ENCODE measurements at places on chromosomes 12 and 14.

GRCh38 chr14:69624136-69624535 lies 12.7 kb downstream of the SUSD6 start:
- ATAC-seq: no peak

DNA sequence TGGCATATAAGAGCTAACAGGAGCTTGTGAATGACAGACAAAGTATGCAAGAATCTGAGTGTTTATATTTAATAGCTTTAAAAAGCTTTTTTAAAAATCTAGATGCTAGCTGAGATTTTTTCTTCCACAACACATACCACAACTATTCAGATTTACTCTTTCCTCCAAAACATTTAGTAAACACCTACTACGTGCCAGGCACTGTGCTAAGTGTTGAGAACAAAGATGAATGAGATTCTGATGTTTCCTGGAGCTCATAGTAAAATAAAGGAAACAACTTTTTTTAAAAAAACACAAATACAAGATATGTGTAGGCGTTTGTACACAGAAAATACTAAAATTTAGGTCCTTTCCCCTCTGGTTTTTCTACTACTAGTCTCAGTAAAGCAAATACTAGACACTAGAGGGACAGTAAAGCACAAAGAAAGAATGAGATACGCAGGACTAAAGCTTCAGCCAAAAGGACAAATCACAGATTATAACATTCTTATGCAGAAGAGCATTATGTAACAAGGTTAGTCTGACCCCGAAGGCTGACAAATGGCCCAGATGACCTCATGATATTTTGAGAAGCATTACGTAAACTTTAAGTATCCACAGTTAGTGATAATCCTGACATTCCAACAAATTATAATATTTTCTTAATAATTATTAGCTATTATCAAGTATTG lies 78.6 kb upstream of the PAWR start:
- ATAC-seq: no peak

DNA sequence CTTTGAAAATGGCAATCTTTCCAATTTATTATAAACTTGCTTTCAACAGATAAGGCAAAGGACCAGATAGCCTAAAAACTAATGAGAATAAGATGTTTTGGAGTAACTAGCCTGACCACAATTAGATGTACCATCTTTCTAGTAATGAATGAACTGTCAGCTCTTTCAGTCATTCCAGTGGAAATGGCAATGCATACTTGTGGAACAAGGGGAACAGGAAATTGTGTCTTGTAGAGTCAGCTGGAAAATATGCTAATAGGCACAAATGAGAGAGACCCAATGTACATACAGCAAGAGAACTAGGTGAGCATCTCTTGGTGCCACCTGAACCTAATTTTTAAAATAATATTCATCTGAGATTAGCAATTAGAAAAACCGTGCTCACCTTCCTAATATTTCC lies 76.1 kb upstream of the GPHB5 start:
- peak; percentile 47 for ATAC-seq

GRCh38 chr12:118145113-118145797 lies 9.3 kb downstream of the PEBP1 start:
- peak; percentile 28 for ATAC-seq

DNA sequence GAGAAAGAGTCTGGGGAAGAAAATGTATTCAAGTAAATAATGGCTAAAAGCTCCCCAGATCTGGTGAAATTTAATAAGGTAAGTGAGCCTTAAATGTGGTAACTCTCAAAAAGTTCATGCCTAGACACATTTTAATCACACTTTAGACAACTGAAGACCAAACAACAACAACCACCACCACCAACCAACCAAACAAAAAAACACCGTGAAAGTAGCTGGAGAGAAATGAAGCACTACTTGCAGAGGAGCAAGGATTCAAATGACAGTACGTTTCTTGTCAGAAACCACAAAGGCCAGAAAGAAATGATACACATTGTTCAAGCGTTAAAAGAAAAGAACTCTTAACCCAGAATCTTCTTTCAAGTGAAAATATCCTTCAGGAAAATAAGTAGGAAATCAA lies 208.3 kb downstream of the MYRFL start:
- ATAC-seq: no peak

- ATAC-seq: no peak
These were observed 32.5 kb downstream of the FBXO34 start for GRCh38 chr14:55303691-55304145.

DNA sequence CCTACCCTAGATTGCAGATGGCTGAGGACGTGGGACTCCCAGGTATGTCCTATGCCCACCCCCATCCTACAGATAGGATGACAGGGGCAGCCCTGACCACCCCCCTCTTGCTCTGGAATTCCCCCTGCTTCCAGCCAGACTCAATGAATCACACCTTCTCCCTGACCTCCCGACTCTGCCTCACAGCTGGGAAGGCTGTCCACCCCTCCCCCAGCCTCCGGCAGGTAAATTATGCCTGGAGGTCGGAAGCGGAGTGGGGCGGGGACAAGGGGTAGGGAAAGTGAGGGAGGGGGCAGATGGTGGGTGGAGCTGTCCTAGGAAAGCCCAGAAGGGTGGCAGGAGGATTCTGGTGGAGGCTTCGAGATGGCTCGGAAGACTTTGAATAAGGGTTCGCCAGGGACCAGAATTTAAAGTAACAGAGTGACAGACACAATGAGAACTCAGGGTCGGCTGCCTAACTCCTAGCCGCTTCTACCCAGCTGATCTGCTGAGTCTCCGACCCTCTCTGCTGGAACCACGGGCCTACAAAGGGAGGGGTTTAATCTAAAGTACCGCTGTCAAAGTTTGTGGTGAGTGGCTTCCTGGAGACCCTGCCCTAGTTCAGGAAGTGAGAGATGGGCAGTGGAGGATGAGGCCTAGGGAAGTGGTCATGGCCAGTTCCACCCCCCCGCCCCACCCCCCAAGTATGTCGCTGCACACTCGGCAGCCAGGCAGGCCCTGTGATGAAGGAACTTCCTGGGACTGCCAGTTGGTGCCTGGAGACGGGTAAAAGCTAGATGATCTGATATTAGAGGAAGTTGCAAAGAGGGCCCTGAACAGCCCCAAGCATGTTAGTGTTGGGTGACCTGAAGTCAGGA lies 4.2 kb downstream of the PLEKHG3 start:
- ATAC-seq: peak; percentile 14

GRCh38 chr12:122867691-122868461 lies 28.0 kb downstream of the VPS37B start:
- peak; percentile 62 for ATAC-seq

- ATAC-seq: no peak
These were observed 371.4 kb upstream of the TMTC1 start for GRCh38 chr12:30155001-30155730.

- no peak for ATAC-seq
These were observed 169.6 kb downstream of the EGLN3 start for GRCh38 chr14:33781236-33781635.

DNA sequence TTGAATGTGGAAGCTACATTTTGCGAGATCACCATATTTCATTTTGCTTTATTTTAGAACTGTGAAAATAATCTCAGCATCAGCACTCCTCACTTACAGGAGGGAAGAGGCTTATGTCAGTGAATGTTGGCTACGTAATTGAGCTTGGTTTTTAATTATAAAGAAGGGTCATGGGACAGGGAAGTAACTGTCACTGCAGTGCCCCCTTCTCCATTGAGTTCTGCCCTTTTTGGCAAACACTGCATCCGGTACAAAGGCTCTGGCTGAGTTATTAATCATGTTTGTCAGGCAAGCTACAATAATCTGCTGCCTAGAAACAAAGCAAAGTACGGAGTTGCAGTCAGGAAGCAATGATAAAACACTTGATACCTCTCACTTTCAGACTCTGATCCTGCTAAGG lies 546.7 kb downstream of the SNAPC1 start:
- ATAC-seq: no peak

DNA sequence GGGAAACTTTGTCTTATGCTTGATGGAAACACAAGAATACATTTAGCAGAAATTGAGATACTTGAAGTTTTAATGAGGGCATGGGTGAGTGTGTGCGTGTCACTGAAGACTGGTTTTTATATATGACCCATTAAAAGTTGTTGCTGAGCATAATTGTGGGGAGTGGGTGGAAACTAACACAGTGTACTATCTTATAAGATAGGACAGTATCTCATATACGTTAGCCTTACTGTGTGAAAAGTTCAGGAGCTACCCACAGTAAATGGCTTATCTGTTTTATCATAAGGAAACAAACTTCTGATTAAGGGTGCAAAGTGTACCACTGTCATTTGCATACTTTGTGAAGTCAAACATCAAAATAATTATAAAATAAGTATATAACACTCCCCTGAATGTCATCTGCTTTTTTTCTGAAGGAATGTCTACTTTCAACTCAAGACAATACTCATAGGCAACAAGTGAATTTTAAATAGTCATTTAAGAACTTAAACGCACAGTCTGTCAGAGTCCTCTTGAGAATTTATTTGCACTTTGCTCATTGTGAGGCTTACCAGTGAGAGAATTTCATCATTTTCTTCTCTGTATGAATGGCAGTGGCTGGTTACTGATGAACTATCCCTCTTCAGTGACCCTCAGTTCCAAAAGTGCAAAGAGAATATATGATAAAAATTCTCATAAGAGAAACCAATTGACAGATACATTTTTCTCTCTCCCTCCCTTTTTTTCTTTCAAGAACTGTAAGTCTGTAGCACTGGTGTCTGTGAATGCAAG lies 4.2 kb downstream of the PDE3A start:
- ATAC-seq: no peak

GRCh38 chr12:94435511-94435927 lies 24.1 kb downstream of the CEP83 start:
- ATAC-seq: no peak

DNA sequence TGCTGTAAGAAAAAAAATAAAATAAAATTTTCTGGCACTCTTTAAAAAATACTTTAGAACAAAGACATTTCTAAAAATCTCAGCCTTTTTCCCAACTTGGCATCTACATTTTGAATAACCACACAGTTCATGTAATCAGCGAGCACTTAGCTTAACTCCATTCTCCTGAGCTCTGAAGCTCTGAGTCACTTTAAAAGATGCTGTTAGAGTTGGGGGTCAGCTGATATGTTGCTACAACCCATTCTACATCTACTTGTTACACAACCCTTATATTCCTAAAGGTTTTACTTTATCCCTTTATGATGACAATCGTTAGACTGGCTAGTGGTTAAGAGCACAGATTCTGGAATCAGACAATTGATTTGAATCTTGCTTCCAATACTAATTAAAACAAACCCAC lies 48.3 kb downstream of the SLC41A2 start:
- no peak for ATAC-seq

GRCh38 chr14:106605548-106606448 lies 1079.4 kb downstream of the TMEM121 start:
- no peak for ATAC-seq

DNA sequence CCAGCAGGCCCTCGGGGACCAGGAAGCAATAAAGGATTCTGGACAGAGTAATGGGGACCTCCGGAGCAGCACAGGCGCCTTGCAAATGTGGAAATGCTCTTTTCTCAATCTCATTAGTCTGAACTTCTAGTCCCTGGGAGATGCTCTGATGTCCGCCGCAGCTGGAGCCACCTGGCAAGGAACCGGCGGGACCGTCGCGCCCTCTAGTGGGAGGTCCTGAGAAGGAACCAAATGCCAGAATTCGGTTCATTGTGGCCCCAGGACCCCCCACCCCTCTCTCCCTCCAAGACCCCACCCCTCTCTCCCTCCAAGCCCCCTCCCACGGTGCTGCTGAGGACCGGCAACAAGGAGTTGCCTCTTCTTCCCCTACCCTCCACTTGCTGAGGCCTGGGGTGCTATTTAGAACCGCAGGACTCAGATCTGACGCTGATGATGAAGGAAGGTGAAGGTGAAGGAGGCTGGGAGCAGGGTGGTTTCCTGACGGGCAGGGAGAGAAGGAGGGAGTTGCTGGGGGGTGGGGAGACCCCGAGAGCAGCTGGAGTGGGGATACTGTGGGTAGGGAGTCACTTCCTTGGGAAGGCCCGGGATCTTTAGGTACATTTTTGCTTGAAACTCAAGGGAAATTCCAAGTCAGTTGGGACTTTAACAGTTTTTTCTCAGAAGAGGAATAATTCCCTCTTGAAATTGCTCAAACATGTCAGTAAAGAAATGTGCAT lies 42.5 kb downstream of the SMIM41 start:
- peak; percentile 34 for ATAC-seq

GRCh38 chr12:110619534-110619953 lies 5.6 kb downstream of the TCTN1 start:
- peak; percentile 44 for ATAC-seq

GRCh38 chr12:89706986-89707702 lies 1.5 kb downstream of the ATP2B1 start:
- ATAC-seq: no peak

DNA sequence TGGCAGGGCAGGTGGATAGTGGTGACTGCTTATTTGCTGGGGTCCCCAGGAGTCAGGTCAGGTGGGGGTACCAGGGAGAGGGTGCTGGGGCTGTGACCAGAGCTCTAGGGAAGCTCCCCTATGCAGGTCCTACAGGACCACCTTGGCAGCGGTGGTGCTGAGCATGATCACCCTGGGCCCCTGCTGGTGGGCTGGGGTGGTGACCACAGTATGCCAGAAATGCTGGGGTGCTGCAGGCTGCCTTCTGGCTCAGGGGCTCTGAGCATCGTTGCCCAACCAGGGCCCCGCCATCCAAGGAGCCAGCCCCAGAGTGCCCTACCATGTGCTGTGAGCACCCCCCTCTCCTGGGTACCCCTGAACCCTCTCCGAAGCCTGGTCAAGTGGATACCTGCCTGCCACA lies 17.5 kb upstream of the NUDT14 start:
- ATAC-seq: no peak

DNA sequence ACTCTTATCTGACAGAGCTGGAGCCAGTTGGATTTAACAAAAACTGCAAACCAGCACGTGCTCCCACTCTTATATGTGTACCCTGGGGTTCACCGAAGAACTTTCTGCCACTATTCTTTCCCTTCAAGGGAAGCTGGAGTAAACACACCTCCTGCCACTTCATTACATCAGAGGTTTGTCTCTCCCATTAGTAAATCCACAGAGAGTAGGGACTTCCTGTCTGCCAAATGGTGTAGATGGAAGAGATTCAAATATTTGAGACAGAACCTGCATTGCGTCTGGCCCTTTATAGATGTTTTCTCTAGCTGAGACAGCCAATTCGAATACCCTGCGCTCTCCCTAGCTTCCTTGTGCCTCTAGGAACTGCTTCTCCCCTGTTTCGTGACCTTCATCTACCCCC lies 29.1 kb upstream of the AEBP2 start:
- peak; percentile 11 for ATAC-seq

GRCh38 chr12:105840384-105840783 lies 298.4 kb downstream of the NUAK1 start:
- no peak for ATAC-seq

DNA sequence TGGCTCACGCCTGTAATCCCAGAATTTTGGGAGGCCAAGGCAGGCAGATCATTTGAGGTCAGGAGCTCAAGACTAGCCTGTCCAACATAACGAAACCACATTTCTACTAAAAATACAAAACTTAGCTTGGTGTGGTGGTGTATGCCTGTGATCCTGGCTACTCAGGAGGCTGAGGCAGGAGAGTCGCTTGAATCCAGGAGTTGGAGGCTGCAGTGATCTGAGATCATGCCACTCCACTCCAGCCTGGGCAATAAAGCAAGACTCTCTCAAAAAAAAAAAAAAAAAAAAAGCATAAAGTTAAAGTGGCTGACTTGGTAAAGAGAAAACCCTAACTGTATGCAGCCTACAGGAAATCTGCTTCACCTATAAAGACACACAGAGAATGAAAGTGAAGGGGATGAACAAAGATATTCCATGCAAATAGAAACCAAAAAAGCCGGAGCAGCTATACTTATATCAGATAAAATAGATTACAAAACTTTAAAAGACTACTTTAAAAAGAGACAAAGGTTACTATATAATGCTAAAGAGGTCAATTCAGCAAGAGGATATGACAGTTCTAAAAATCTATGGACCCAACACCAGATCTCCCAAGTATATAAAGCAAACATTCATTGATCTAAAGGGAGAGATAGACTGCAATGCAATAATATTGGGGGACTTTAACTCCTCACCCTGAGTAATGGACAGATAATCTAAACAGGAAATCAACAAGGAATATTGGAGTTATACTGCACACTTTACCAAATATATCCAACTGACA lies 4.1 kb downstream of the CLEC2B start:
- no peak for ATAC-seq
